ENCODE measurements at places on chromosomes 11 and 22. TPM values are rescaled to one million over a fixed set of nuclear protein-coding genes. Genes with fewer than 3 reads are reported as not detected.

- H3K27me3 ChIP-seq: peaks cover 4% of the 10 kb centered on the region
- peak; percentile 37 for DNase-seq
- no peak overlapping the region for H3K27ac ChIP-seq
- no peak overlapping the region for H3K4me3 ChIP-seq
Observed at GRCh38 chr22:44191036-44191454, 10.3 kb downstream of the PARVG start.

DNA sequence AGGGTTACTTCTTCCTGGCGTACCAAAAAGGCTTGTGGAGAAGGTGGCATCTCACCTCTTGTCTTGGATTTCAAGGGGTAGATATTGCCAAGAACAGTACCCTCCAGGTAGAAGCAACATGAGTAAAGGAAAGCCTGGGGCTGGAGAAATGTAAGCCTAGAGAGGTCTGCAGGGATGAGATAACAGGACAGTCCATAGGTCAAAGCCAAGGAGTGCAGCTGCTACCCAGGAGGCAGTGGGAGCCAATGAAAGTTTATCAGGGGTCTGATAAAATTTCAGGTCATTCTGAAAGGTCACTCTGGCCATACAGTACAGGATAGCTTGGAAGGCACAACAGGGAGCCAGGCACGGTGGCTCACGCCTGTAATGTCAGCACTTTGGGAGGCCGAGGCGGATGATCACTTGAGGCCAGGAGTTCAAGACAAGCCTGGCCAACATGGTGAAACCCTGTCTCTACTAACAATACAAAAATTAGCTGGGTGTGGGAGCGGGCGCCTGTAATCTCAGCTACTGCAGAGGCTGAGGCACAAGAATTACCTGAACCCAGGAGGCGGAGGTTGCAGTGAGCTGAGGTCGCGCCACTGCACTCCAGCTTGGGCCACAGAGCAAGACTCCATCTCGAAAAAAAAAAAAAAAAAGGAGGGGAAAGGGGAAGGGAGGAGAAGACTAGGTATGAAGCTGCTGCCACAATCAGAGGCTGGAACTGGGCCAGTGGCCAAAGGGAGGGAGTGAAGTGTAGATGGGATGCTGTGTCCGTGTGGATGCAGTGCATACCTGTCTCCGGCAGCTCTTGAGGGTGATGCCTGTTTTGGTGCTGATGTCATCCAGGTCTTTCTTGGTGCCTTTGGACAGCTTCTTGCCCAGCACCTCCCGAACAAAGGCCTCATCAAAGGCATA lies 1.2 kb downstream of the FIBP start:
- peak overlapping the region; percentile 85 for H3K4me3 ChIP-seq
- no peak for DNase-seq
- no peaks in the 10 kb centered on the region for H3K27me3 ChIP-seq
- peak overlapping the region; percentile 98 for H3K27ac ChIP-seq

DNA sequence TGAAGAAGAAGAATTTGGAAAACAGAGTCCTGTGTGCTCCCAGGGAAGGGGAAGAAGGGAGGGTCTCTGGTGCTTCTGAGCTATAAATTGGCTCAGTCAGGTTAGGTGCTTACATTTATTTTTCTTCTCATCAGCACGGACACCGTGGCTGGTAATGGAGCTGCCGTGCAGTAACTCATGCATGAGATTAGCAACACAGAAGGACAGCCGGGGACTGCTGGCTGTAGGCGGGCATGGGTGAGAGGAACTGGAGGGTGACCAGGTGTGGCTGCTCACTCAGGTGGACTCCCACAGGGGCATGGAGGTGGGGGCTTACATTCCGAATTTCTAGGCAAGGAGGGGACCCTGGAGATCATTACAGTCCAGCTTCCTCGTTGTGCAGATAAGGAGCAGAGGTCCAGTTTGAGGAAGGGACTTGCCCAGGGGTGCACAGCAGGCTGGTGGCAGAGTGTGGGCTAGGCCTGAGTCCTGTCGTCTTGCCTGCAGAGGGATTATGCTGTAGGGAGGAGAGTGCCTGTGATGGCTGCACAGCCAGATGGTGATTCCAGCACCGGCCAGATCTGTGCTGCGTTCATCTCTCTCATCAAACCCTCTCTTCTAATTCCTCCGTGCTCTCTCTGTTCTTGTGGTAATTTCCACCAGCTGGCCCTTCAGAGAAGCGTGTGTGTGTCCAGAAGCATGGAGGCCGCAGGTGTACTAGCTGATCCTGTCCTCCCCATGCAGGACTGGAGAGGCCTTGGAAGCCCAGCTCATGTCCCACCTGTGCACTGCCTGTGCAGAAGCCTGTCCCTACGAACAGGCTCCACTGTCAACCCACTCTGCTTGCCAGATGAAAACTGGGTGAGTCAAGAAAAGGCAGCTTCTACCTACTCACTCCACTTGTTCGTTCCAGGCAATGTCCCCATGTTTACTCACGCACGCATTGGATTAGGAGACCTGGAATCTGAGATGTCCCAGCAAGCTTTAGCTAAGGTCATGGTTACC lies 78.9 kb downstream of the NTM start:
- H3K4me1 ChIP-seq: no peaks in the 10 kb centered on the region
- no peak overlapping the region for H3K27ac ChIP-seq
- no peak for DNase-seq
- no peak overlapping the region for H3K4me3 ChIP-seq
- H3K36me3 ChIP-seq: no peaks in the 10 kb centered on the region

DNA sequence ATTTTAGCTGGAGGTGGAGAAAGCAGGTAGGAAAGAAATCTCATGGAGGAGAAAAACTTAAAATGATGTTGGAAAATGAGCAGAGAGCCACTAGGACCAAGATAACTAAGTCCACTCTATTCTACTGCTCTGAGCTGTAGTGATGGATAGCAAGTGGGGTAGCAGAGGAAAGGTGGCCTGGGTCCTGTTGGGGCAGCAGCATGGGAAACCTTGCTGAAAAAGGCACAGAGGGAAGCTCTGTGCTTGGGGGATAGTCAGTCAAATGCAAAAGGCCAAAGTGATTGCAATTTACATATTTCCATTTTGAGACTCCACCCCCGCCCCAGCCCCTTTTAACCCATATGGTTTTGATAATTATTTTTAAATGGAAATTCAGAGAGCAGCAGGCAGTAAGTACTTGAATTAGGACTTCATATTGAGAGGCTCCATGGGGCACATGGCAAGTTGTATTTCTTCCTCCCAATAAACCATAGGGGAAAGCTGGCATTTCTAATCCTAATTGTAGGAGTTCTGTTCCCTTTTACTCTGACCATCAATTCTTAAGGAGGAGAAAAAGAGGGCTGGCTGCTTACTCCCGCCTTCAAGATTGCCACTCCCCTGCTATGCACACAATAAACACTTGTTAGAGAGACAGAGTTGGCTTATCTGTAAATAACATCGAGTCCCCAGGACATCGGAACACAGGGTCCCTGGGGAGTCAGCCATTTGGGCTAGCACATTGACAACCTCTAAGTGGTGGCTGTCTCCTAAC lies 1341.5 kb upstream of the TENM4 start:
- no peaks in the 10 kb centered on the region for H3K36me3 ChIP-seq
- H3K27ac ChIP-seq: no peak overlapping the region
- no peak overlapping the region for H3K4me3 ChIP-seq
- H3K4me1 ChIP-seq: no peaks in the 10 kb centered on the region

GRCh38 chr11:35566181-35566580 lies 40.8 kb upstream of the PAMR1 start:
- DNase-seq: peak; percentile 30
- no peaks in the 10 kb centered on the region for H3K27me3 ChIP-seq
- no peak overlapping the region for H3K27ac ChIP-seq
- H3K36me3 ChIP-seq: no peaks in the 10 kb centered on the region
- H3K4me1 ChIP-seq: no peaks in the 10 kb centered on the region
- H3K4me3 ChIP-seq: no peak overlapping the region

Gene OR51E2
- 0.02 TPM for polyA plus RNA-seq

DNA sequence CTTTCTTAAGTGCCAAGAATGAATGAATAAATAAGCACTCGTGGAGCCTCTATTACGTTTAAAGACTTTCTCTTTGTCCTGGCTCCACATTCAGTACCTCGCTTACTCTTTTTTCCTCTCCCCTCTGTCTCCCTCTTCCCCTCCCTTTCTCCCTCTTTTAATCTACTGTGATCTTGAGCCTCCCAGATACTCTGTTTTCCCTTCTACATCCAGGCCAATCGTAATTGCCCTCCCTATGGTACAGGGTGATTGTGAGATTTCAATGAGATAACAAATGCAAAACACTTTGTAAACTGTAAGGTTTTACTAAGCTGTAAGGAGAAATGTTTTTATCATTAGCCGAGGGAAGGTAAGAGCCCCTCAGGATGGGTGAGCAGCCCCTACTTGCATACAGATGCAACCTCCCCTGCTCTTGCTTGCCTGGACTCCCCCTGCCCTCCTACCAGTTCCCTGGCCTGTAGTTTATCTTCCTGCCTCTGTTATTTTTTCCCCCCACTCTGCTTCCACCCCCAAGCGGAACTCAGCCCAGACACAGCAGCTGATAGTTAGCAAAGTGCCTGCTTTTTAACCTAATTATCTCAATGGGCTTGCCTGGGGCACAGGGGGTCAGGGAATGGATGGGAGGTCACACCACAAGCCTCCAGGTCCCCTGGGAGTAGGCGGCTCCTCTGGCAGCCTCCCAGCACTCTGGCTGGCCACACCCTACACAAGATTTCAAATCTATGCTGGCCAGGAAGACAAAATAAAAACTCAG lies 76.9 kb upstream of the CADM1 start:
- no peak overlapping the region for H3K4me3 ChIP-seq
- no peaks in the 10 kb centered on the region for H3K27me3 ChIP-seq
- no peaks in the 10 kb centered on the region for H3K4me1 ChIP-seq
- peak; percentile 35 for DNase-seq
- no peaks in the 10 kb centered on the region for H3K36me3 ChIP-seq

DNA sequence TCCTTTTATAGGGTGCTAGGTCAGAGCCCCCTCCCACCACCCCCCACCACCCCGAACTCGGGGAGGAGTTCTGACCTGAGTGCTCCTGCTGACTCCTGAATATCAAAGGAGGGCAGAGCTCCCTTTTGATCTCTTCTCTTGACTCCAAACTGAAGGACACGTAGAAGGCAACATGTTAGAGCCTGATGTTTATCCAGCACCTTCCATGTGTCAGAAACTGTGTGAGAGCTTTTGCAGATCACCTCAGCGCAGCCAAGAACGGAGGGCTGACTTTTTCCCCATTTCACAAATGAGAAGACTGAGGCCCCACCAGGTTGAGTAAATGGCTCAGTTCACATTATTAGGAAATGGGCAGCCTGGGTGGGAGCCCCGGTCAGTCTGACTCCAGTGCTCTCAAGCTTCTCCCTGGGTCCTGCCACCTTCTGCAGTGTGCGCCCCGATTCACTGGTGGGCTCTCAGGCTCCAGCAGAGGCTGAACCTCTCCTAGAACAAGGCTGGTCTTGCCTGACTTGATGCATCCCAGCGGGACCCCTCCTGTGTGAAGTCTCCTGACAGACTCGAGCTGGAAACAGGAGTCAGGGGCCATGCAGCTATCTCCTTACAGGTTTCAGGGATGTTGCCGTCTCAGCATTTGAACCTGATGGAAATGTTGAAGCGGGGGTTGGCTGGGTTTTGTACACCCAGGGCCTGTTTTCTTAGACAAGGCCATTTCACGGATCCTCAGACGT lies 98.5 kb downstream of the TSPAN18 start:
- no peaks in the 10 kb centered on the region for H3K36me3 ChIP-seq
- no peak overlapping the region for H3K27ac ChIP-seq

DNA sequence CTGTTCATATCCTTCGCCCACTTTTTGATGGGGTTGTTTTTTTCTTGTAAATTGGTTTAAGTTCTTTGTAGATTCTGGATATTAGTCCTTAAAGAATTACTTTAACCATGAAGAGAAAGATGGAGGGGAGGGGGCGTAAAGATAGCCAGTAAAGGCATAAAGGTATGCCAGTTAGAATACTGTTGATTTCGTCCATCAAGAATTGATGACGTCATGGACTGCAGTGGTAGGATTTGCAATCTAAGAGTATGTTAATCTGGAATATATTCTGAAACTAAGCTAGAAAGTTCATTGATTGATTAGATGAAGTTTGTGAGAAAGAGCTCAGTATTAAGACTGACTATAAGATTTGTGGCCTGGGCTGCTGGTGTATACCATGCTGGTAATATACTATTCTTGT lies 856.1 kb downstream of the NTM start:
- H3K4me1 ChIP-seq: no peaks in the 10 kb centered on the region
- no peaks in the 10 kb centered on the region for H3K27me3 ChIP-seq
- H3K27ac ChIP-seq: no peak overlapping the region
- H3K4me3 ChIP-seq: no peak overlapping the region
- no peaks in the 10 kb centered on the region for H3K36me3 ChIP-seq
- no peak for DNase-seq

Gene FJX1
- polyA plus RNA-seq: 7.1 TPM

DNA sequence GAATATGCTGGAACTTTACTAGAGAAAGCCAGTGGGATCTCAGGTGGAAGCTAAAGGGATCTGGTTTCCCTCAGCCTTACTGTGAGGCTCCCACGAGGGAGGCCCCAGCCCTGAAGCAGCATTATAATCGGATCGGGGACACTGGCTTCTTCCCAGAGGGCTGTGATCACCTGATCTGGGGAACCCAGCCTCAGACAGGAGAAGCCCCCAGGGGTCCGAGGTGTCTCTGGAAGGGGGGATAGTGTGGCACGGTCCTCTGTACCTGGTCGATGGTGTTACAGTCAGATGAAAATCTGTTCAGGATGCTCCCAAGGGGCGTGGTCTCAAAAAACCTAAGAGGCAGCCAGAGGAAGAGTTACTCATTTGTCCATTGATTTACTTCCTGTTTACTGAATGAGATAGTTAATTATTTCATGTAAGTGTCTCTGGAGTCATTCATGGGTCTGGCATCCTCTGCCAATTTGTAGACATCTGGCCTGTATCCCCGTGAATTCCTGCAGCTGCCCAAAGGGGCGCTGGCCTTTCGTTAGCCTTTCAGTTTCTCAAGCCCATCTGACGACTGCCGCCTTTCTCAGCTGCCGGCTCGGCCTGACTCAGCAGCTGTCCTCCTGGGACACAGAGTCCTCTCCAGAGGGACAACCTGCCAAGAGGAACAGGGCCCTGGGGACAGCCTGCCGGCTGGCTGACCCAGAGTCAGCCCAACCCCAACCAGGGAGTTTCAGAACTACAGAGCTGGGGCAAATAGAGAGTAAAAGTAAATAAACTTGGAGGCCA lies 17.0 kb upstream of the KCNJ11 start:
- no peaks in the 10 kb centered on the region for H3K36me3 ChIP-seq
- no peaks in the 10 kb centered on the region for H3K4me1 ChIP-seq
- H3K4me3 ChIP-seq: no peak overlapping the region

Gene PATE4
- polyA plus RNA-seq: not detected

Measured in fibroblast of lung (primary cell).